Stimulated activated CD4-positive, alpha-beta T cell treated with anti-CD3 and anti-CD28 coated beads, Interleukin-2, amount 100 ng/mL, for 48 hours (primary cell): ENCODE measurements at places on chromosomes 11 and 22.

GRCh38 chr11:60985991-60986915 lies 14.8 kb downstream of the CD6 start:
- peak; percentile 81 for DNase-seq

DNA sequence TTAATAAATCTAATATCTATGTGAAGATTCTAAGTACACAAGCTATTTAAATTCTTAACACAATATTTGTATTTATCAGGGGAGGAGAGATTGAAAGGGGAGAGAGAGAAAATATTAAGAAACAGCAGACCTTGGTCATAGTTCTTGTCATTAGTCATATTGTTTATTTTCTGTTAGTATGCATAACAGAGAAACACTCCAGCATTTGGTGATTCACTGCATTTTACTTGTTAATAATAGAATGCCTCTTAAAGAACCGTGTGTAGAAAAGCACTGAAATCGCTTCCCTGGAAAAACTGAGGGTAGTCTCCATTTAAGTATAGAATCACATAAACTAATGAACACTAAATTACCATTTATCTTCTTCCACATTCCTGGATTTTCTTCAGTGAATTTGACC lies 122.7 kb upstream of the TRPC6 start:
- no peak for DNase-seq

- DNase-seq, result no peak
Observed at GRCh38 chr22:28249402-28249801, 330.3 kb upstream of the PITPNB start.

DNA sequence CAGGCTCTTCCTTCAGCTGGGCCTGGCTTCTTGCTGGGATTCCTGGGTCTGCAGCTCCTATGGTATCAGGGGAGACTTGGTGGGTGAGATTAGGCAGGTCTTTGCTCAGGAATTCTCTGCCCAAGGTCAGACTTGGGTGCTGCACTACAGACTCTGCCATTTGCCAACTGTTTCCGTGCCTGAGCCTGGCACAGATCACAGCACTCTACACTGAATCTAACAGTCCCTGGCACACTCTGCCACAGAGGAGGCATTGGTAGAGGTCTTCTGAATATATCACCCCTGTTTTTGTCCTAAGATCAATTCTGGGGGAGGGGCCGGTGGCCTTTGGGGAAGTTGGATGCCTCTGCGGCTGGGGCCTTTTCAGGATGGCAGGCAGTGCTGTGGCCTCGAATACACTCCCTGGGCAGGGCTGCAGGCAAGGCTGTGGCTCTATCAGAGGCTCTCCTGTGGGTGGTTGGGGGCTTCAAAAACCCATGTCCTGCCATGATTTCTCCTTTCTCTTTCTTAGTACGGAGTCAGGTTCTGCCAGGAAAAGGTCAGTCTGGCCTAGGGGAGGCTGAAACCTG lies 115.0 kb upstream of the NARS2 start:
- no peak for DNase-seq

DNA sequence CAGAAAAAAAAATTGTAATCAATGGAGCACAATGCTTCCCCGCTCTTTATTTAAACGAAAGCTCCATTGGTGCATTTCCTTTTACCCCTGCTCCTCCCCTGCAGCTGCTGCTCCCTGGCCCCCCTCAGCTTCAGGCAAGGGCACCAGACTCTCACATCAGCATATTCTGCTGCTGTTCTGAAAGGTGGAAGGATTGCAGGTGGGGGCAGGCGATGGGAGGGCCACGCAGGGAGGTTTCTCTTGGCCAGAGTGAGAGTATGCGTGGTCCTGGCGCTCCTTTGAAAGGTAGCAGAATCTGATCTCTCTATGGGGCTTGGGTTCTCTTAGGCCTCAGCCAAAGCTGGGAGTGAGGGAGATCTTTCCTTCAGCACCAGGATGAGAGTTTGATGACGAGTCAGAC lies 240.9 kb upstream of the CADM1 start:
- DNase-seq, result no peak
